Umbilical cord (tissue), 2 donors: ENCODE measurements at places on chromosomes 6 and 20.

GRCh38 chr20:35663516-35664465, 909 bp downstream of the CPNE1 start:
- DNase-seq = peak; percentile 44

DNA sequence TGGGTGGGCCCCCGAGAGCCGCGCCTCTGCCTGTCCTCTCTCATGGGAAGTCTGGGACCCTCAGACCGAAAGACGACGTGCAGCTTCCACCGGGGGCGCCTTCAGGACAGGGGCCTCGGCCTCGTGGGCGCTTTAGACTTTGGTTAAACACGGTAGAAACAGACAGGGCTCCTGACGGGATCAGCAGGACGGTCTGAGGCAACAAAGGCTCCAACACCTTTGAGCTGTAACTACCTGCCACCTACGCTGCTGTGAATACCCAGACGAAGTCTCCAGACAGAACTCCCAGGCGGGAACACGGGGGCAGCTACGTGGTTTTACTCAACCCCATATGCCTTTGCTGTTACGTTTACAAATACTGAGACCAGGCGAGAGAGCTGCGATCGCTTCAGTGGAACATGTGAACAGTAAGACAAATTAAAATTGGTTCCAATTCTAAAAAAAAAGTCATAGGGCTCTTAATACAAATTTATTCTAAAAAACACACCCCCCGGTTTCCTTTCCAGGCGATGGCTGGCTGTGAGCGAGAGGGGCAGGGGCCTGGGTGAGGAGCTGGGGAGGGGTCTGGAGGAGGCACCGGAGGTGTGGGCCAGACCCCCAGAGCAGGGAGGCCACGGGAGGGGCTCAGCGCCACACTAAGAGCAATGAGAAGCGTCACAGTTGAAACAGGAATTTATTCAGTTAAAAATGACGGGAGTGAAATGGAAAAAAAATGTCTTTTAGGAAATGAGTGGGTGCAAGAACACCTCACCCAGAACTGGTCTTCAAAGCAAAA, 453.2 kb downstream of the QKI start:
- DNase-seq = no peak

DNA sequence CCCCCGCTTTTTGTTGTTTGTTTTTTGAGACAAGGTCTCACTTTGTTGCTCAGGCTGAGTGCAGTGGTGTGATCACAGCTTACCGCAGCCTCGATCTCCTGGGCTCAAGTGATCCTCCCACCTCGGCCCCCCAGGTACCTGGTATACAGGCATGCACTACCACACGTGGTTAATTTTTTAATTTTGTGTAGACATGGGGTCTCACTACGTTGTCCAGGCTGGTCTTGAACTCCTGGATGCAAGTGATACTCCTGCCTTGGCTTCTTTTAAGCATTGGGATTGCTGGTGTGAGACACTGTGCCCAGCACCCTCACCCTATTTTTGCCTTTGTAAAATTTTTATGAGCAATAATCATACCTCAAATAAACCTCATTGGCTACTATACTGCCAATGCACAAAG, 5.5 kb downstream of the ENPP3 start:
- no peak for DNase-seq

DNA sequence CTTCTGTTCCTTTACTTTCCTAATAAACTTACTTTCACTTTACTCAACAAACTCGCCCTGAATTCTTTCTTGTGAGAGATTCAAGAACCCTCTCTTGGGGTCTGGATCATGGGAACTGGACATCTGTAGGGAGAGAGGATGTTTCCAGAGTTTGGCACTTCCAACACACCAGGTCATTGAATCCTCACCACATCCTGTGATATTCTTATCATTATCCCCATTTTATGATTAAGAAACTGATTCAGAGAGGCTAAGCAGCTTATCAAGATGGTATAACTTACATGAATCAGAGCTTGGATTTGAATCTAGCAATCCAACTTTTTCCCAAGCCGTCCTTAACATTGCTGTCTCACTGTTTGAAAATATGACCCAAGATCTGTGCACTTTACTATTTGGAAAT, 15.5 kb downstream of the PPIL6 start:
- no peak for DNase-seq

DNA sequence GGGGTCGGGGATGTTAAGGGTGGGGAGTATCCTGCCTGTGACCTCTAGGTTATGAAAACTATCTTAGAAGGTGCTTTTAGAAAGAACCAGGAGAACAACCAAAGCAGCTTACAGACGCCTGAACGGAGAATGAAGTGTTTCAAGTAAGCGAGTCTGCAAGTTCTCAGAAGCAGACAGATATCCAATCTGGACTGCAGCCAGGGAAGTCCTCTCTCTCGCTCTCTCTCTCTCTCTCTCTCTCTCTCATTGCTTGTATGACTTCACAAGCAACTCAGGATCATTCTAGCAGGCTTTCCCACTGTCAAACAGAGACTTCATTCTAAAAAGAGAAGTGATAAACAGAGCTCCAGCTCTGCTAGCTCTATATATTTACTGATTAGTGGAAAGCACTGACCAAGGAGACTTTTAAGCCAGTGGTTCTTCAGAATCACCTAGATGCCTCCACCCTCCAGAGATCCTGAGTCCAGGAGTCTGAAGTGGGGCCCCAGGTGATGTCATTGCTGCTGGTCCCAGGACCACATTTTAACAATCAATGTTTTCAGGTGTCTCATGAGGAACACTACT, 6.0 kb downstream of the TCF21 start:
- peak; percentile 97 for DNase-seq

DNA sequence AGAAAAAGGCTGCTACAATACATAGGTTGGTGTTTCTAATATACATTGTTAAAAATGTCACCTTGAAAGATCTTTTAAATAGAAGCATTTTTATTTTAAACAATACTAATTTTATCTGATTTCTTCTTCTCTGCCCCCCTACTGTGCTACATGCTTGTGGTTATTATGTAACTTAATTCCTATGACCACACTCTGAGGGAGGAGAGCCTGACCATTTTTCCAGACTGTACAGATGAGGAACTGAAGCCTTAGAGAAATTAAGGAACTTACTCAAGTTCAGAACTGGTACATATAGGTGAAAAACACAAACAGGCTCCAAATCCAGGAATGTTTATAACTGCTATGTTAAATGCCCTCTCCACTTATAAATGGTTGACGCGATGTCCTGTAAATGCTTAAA, 43.4 kb upstream of the ARHGAP18 start:
- no peak for DNase-seq

DNA sequence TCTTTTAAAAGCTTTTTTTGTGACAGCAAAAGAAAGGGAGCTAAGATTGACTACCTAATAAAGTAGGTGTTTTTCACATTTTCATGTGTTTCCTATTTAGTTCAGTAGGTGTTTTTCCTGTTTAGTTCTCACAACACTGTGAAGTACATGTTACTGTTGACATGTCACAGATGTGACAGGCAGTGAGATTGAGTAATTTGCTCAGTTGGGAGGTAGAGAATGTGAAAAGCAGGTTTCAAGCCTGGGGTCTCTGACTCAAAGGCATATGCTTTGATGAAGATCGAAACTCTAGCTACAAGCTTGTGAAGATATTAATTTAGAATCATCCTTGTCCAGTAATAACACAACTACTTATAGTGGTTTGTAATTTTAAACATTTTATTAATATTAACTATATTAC, 43.1 kb downstream of the SLX4IP start:
- no peak for DNase-seq

DNA sequence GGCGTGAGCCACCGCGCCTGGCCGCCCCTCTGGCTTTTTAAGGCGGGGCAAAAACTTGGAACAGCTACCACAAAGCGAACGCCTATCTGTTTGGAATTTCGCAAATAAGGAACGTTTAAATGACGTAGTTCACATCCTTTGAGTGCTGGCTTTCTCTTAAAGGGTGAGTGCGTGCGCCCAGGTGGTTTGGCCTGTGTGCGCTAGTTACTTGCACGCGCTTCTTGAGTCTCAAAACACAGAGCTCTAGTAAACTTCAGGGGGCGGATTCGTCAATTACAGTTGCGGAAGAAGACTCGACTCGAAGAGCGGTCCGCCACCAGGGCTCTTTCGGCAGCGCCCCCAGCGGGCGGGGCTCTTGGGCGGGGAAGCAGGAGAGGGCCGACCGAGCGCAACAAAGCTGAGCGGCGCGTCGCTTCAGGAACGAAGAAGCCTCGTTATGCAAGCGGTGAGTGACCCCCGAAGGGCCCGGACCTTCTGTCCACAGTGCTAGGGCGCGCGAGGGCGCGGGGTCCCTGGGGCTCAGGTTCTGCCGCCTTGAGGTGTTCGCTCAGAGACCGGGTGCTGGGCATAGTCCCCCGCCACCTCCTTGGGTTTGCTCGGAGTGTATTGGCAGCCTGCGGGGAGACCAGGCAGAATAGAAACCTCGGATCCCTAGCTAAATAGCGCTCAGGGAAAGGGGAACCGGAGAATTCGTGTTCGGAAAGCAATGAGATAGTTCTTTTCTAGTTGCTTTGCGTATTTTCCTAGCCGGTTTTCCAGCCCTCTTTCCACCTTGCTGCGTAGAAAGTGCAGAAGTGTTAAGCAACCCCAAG, at the start of gene SYCP2L:
SYCP2L (plus strand) TSS at position 362 of the 812 bp plus-strand sequence; CDS start at position 437, 75 bp downstream.
- peak; percentile 36 for DNase-seq

- DNase-seq = no peak
Measured at GRCh38 chr6:25862199-25862598, 11.8 kb downstream of the SLC17A3 start.

- DNase-seq = no peak
Measured at GRCh38 chr6:118281291-118281690, 266.8 kb upstream of the PLN start.

DNA sequence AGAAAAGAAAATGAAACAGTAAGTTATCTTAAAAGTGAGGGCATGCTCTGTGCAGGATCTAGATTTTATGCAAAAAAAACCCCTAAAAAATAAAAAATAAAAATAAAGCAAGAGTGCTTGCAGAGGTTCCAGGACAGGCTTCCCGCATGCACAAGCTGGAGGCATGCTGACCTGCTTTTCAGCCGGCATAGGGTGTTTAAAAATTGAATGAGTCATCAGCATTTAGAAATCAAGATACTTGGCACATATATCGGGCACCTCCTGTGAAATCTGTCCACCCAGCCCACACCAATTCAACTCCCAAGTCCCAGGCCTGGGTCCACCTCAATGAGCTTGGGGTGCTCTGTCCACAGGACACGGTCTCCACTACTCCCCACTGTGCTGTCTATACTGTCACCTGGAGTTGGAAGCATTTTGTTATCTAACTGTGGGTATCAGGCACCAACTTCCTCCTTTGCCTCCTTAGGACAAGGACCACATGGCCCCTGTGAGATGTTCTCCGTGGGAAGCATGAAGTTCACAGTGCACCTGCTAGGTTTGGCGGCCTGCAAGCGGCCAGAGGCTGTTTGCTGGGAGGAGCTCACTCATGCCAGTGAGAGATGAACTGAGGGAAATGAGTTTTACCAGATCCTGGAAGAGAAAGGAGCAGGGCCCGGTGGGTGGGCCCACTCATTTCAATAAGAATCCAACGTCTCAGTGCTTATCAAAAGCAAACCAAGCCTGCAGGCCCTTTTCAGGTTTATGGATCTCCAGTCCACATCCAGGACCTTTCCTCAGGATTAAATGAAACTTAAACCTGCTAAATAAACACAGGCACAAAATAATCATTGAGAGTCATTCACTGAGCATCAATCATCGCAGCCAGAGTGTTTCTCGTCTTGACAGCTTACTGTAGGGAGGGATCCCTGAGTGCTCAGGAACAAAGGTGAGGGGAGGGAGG, 121.1 kb downstream of the FOXA2 start:
- no peak for DNase-seq

DNA sequence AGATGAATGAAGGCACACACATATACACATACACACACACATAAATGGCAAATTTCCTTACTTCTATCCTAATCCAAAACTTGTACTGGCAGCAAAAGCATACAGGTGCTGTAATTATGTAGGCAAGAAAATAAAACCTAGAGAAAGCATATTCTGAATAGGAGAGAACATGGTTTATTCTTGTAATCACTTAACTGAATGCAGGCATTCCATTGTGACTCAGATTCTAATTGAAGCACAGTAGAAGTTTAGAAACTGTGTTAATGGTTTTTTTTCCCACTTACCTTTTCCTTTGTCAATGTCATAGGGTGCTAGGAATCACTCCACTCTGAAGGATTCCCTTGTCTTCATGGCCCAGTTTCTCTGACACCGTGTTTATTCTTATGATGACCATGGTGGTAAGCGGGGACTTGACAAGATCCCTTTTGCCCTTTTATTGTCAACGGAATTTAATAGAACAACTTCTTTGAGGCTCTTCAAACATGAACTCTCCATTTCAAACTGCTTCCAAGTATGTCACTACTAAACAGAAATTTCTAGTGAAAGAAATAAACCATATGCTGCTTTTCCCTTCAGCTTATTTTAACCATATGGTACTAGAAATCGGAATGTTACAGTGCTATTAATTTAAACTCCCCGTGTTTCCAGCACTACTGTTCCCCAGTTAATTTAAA, 164.2 kb downstream of the OGFRL1 start:
- no peak for DNase-seq

DNA sequence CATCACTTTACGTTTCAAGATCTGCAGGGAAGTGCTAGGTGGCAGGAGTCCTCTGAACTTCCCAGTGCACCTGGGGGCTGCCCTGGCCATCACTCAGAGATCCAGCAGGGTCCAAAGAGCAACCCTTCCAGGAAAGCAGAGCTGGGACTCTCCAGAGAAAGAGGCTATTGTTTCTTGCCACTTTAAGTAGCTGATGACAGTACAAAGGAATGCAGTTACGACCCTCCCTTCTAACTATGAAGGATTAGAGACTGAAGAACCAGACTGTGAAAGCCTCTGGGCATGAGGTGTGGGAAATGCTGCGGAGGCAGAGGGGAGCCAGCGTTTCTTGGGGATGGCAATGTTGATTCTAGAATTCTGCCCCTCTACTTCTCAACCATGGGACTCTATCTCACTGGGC, 189.1 kb upstream of the SUPT3H start:
- peak; percentile 21 for DNase-seq

- DNase-seq = no peak
Measured at GRCh38 chr6:39915866-39916265, 18.4 kb downstream of the MOCS1 start.

DNA sequence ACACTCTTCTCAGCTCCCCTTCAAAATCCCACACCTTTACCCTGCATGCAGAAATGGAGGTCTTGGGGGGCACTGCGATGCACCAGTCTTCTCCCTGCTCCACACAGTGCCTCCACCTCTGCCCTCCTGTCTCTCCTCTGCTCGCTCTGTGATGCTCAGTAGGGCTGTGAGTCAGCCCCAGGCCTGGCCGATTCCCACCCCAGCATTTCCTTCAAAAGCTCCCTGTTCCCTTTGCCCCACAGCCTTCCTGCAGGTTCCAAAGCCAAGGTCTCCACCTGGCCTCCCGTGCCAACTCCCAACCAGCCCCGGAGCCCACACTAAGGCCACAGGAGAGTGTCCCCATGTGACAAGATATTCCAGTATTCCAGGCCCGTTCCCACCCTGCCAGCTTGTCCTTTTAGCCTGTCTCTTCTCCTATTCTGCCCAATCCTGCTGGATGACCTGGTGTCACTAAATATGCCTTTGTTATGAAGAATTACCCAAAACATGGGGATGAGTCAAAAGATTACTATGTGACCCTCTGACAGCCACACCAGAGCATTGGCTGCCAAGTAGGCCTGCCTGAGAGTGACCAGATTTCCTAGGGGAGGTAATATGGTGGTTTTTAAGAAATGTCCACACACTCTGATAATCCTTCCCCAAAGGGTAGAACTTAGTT, 118.9 kb upstream of the NXT1 start:
- no peak for DNase-seq
